ENCODE measurements at places on chromosomes 6 and 20.

DNA sequence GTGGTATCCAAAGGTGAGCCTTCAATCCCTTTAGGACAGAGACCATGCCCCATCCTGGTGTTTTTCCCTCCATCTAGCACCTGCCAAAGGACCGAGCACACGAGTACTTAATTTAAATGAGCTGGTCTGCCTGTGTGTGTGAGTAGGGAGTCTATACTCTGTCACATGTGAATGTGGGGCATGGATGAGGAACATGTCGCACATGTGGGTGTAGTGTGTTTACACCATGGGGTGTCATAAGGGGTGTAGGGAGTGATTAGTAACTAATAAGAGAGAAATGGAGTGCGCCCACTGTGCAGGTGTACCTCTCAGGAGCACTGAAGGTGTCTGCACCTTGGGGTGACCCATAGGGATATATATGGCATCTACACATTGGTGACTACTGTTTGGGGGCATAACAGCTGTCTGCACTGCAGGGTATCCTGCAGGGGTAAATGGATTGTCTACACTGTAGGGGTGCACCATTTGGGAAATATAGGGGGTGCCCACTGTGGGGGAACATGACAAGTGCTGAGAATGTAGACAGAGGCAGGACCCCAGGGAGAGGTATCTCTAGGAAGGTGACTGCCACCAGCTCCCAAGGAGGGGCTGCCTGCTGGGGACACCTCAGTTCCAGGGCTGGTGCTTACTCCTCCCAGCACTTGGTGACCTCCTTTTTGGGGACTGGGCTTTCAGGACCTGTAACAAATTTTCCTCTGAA, 53.5 kb downstream of the EBF4 start:
- no peak for DNase-seq

DNA sequence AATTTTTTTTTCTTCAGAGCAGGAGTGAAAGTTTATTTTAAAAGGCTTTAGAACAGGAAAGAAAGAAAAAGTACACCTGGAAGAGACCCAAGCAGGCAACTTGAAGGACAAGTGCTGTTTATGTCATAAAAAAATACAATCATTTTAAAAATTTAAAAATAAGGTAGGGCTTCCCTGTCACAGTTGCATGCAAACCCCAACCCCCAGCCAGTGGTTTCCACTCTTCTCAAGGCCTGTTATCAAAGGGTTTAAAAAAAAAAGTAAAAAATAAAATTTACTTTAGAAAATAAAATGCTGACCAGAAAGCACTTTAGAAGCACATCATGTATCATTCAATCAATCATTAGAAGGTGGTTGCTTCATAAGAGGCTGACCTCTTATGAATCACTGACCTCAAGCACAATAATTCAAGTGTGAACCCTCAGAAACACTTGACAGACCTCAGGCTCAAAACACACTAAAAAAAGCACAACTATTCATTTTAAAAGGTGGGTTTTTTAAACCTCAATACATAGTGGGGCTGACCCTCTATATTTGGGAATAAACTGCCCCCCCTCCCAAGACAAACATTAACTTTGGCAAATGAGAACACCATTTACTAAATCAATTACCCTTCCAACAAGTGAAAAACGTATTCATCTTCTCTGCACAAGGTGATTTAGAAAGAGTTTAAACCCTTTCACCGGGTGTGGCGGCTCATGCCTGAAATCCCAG, 15.6 kb downstream of the ILRUN start:
- DNase-seq, result no peak

- DNase-seq, result no peak
These were observed 16.7 kb downstream of the CST4 start for GRCh38 chr20:23672158-23672557.

GRCh38 chr6:148244217-148244935, 98.3 kb upstream of the SASH1 start:
- no peak for DNase-seq

- DNase-seq, result no peak
These were observed 5.8 kb downstream of the GABBR1 start for GRCh38 chr6:29626948-29627754.

DNA sequence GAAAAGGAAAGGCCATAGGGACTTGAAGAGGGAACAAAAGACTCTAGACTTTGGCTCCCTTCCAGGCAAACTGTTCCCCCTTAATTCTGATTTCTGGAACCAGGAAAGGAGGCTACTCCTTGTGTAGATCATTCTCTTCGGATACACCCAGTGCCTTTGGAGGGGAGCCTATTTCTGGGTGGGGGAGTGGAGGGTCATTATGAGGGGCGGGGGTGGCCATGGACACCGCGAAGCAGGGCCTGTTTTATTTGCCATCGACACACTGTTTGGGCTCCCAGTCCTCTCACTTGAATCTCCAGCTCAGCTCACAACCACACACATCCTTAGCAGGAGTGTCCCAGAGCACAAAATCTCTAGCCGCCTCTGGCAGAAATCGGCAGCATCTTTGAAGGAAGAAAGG, 132.3 kb downstream of the PXDC1 start:
- DNase-seq, result no peak

DNA sequence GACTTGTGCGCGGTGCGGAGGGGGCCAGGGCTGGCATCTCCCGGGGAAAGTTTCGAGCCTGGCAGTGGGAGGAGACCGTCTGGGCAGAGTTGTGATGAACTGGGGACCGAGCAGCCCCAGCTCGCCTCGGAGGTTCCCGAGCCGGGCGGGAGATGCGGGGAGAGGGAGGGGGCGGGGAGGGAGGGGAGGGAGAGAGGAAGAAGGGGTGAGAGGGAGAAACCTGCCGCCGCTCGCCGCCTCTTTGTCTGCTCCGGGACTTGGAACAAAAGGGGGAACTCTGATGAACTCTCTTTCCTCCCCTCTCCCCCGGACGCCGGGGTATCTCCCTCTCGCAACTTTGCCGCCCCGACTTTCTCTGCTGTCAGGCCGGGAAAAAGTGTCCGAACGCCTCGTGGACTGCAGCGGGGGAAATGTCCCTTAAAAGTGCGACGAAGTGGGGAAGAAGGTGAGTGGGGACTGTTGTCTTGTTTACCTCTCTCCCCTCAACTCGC, 72.7 kb downstream of the SOX4 start:
- DNase-seq, result no peak

- no peak for DNase-seq
These were observed 137.9 kb upstream of the THBS2 start for GRCh38 chr6:169391473-169392071.

GRCh38 chr6:91654793-91655192, 1067.9 kb upstream of the MAP3K7 start:
- no peak for DNase-seq

DNA sequence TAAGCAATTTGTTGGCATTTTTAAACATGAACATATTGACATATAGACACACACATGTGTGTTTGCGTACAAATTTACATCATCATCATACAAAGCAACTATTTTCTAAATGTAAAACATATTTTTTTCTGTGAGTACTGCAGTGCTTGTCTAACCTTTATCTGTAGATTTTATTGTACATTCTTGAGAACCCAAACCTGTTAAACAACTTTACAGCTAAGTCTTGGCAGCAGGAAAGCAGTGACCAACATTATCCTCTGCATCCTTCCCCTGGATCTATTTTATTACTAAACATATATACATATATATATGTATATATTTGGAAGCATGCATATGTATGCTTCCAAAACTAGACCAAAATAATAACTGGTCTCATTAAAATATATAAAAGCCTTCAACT, 10.4 kb upstream of the PLCB1 start:
- no peak for DNase-seq

DNA sequence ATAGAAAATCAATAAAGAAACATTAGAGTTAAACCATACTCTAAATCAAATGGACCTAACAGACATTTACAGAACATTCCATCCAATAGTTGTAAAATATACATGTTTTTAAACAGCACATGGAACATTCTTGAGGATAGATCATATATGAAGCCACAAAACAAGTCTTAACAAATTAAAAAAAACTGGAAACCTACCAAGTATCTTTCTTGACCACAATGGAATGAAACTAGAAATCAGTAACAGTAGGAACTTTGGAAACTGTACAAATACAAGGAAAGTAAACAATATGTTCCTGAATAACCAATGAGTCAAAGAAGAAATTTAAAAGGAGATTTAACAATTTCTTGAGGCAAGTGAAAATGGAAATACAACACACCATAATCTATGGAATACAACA, 91.2 kb upstream of the GLP1R start:
- no peak for DNase-seq

DNA sequence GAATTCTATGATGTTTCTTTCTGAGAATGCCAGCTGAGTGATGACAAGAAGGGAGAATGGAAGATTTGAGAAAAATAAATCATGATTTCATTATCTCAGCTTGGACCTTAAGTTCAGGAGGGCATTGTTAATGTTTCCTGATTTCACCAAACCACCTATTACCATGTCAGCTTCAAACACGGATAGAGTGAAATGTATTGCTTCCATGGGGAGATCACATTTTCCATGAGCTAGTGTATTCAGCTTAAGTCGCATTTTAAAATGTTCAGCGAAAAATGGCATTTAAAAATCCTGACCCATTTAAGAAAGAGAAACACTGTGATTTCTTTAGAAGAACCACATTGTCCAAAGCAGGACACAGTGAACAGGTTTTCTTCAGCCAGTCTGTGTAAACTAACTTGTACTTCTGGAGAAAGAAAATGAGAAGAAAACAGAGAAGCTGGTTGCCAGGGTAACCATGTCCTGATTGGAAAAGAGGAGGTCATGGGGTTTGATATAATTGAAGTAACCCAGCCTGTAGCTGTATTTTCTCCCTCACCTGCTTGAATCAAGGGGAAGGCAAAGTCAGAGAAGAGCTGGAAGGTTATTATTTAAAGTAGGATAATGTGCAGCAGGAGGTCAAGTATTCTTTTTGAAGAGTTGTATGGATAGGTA, 684.1 kb upstream of the NRSN1 start:
- DNase-seq, result no peak
